ENCODE measurements at places on chromosomes 12 and 14.
A peak's percentile ranks its signal among the peaks of the same experiment; 100 is the strongest.

GRCh38 chr12:104693493-104693892 lies 236.7 kb downstream of the CHST11 start:
- no peak for DNase-seq

GRCh38 chr12:89672589-89672979 lies 36.1 kb downstream of the ATP2B1 start:
- no peak for DNase-seq

DNA sequence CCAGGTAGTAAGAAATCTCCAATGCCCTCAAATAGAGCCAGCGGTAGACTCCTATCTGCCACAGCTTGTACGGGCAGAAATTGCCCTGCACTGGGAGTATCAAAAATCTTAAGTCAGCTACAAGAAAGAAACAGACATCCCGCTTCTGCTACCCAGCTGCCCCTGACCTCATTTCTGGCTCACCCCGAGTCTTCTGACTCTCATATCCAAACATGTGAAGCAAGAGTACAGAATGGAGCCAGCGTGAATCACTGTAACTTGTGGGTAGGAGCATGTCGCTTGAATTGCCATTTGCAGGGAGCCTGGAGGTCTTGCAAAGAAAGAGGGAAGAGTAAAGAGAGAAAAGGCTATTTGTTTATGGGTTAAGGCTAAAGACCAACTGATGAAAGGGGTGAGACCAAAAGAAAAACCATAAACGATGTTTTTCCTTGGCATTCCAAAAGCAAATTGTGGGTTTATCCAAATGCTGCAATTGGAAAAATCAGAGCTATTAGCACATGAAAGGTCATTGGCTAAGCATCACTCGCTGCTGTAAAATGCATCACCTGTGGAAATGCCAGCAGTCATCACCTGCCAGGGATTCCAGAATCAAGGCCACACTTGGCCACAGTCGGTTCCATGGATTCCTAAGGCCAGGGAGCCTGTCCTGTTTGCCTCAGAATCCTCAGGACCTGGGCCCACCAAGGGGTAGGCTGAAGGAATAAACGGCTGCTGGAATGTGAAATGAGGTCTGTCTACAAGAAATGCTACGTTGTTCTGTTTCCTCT lies 86.6 kb downstream of the FOXN3 start:
- DNase-seq: peak; percentile 97

DNA sequence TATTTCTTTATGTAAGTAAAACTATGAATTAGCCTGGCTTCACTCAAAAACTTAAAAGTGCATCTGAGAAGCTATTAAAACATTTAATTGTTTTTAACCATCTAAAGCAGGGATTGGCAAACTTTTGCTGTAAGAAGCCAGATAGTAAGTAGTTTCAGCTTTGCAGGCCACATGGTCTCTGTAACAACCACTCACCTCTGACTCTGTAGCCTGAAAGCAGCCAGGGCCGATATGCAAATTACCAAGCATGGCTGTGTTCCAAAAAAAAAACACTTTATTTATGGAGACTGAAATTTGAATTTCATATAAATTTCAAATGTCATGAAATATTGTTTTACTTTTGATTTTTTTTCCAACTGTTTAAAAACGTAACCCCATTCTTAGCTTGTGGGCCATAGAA lies 95.3 kb downstream of the CIT start:
- DNase-seq: no peak

DNA sequence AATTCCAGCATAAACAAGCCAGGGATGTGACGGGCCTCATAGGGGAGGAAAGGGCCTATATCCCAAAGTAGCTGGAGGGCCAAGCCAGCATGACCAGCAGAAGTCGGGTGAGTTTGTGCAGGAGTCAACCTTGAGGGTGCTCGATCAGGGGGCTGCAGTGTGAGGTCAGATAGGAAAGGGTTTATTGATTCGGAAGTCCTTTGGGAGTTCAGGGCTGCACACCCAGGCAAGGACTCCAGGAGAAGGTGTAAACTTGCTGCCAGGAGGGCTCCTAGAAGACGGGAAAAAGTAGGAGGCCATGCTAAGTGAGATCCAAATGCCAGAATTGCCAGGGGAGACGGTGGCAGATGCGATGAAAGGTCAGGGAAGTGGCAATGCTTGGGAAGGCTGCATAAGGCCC lies 3.4 kb upstream of the OAS2 start:
- DNase-seq: no peak

- DNase-seq: no peak
These were observed 36.0 kb downstream of the FBRSL1 start for GRCh38 chr12:132525833-132526455.

- DNase-seq: no peak
These were observed 87.6 kb upstream of the SSTR1 start for GRCh38 chr14:38120109-38120508.

DNA sequence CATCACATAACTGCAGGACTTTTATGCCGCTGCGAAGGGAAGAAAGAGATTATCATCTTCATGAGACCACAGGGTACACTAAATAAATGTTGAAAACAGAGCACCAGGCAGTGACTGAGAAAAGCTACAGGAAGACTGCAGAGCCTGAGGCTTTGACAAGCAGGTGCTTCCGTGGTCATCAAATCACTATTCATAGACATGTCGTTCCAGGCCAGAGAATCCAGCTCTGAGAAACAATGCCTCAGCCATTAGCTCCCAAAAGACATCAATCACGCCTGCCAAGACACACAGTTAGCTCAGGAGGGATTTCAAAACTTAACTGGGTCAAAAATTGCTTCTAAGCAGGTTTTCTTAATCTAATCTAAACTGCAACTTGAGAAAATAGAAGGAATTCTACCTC lies 47.2 kb upstream of the GARIN6 start:
- DNase-seq: no peak

DNA sequence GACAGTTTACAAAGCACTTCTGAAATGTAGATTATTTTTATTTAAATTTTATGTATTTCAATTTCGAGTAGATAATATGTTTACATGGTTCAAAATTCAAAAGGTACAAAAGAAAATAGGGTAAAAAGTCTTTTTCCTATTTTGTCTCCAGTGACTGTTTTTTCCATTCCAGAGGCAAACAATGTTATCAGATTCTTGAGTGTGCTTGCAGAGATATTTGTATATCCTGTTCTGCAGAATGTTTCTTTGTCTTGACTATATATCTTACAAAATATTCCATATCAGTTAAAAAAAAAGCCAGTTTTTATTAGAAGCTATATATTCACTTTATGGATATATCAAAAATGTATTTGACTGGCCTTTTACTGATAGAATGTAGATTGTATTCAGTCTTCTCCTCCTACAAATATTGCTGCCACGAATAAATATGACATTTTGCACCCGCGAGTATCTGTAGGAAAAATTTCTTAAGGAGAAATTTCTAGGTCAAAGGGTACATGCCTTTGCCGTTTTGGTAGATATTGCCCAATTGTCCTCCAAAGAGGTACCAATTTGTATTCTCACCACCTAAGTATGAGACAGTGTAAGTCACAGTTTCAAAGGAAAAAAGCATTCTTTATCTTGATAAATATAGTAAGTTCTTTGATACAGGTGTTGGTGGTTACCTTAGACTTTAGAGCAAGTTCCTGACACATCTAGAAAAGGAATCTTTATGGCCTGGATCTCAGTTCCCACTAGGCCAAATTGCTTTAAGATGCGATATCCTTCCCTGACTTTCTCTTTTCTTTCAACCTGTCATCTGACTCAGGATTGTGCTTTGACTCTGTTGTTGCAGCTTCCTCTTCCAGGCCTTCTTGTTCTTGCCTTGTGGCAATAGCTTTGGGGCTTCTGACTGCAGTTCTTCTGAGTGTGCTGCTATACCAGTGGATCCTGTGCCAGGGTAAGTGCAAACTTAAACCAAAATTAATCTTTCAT lies 2.3 kb downstream of the KLRG1 start:
- DNase-seq: no peak

- peak; percentile 43 for DNase-seq
These were observed at the start of gene ACRBP for GRCh38 chr12:6647083-6647604. TSS of gene ACRBP (minus strand) at chr12:6647432. CDS start at chr12:6647366, 66 bp downstream.

DNA sequence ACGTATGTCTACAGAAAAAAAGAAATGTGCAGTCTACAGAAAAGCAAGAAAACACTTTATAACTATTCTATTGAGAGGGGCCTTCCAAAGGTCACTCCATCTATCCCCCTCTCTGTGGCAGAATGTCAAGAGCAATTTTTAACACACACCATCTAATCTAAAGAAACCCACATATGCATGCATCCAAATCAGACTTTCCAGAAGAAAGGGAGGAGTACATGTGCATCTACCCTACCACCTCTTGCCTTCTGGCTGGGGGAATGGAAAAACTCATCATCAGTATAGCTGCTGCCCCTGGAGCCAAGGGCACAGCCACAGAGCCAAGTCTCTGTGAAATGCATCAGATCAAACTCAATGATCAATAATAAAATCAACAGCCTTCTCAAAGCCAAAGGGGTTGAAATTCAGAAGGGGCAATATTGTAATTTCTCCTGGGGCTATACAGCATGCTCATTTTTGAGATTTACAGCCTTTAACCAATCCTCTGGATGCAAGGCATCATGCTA lies 63.9 kb downstream of the ANO2 start:
- DNase-seq: no peak
